ENCODE measurements at places on chromosomes 7 and 10. TPM values are rescaled to one million over a fixed set of nuclear protein-coding genes. Genes with fewer than 3 reads are reported as not detected.

WBP1L gene
- total RNA-seq = 24.4 TPM

HHEX gene
- 1.7 TPM for total RNA-seq

NPSR1 gene
- not detected for total RNA-seq

GRCh38 chr7:102193806-102194205 lies 92.9 kb upstream of the SH2B2 start:
- DNase-seq = no peak

DNA sequence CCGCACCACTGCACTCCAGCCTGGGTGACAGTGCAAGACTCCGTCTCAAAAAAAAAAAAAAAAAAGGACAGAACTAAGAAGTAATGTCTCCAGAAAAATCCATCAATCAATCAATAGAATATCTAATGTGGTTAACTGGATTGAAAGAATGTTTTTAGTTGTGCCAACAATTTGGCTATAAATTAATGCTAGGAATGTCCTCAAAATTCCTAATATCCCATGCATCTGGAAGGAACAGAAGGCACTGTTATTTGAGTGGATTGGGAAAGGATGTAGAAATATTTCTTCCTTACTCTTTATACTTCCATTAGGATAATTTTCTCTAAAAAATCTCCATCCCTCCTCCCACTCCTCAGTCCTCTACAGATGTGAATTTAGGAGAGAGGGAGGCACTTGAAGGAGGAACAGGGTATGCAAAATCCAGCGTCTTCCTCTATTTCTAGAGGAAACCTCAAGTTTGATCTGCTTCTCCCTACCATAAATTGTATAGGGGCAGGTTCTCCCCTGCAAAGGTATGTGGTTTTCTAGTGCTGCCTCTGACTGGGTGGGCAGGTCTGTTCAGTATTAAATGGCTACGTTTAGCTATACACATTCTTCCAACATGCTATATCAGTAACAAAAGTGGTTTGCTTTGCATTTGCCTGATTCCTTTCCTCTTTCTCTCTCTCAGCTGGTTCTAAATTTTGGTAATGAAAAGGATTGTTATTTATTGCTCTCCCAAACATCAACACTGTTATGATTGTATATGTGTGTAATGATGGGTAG lies 54.1 kb downstream of the RNLS start:
- no peak for DNase-seq

DNA sequence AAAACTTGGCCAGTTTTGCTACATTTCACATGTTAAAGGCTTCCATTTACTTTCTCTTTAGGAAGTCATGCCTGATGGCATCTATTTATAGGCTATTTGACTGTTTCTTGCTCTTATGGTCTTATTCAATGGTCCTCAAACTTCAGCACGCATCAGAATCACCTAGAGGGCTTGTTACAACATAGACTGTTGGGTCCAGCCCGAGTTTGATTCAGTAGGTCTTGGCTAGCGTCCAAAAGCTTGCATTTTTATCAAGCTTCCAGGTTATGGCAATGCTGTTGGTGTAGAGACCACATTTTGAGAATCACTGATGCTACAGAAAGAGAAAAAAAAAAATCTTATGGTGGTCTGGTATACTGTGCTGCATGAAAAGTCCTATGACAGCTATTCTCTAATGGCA lies 51.9 kb downstream of the MTPN start:
- DNase-seq = no peak

DNA sequence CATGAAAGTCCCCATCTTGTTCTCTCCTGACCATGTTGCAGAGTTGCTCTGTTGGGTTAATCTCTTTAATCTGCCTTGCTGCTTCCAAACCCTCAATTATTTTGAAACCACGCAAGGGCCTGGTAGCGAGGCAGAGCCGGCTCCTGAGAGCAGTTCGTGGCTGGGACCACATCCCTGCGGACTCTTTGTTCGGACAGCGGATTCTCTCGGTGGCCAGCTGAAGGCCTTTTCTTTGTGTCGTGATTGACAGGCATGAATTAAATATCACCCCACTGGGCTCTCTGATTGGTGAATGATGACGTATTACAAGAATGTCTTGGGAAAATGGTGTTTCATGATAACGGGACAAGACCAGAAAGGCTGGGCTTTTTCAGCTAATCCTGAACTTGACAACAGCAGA lies 66.9 kb upstream of the ARHGAP21 start:
- no peak for DNase-seq

DNA sequence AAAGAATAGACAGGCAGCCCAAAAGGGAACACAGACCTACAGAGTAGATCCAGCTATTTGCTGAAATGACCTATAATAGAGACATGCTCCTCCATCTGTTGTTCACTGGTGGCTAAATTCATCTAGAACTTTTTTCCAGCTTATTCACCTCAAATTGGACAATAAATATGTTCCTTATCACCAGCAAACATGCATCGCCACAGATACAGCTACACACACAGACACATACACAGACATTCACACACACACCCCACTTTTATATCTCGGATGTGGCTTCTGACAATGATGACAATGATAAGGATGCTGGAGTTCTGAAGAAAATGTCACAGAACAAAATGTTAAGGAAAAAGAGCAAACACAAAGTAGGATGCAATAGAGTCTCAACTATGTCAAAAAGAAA lies 175.4 kb downstream of the LSM5 start:
- no peak for DNase-seq

GRCh38 chr7:28096713-28097112 lies 83.9 kb downstream of the JAZF1 start:
- DNase-seq = peak; percentile 60
